ENCODE measurements at places on chromosomes 1 and 21.
A peak's percentile ranks its signal among the peaks of the same experiment; 100 is the strongest.

DNA sequence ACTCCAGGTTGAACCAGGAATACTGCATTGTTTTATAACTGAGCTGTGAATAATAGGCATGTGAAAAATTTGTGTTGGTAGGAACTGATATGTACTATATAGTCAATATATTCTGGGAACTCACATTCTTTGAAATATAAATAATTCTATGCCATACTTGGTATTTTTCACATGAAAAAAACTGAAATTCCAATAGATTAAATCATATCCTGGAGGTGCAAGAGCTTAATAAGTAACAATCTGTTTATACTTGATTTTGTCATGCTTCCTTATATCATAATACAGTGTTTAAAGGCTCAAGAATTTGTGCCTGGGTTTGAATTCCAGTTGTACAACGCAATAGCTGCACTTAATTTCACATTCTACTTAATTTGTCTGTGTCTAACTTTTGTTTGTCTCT, 387.0 kb downstream of the USP25 start:
- no peak for DNase-seq

DNA sequence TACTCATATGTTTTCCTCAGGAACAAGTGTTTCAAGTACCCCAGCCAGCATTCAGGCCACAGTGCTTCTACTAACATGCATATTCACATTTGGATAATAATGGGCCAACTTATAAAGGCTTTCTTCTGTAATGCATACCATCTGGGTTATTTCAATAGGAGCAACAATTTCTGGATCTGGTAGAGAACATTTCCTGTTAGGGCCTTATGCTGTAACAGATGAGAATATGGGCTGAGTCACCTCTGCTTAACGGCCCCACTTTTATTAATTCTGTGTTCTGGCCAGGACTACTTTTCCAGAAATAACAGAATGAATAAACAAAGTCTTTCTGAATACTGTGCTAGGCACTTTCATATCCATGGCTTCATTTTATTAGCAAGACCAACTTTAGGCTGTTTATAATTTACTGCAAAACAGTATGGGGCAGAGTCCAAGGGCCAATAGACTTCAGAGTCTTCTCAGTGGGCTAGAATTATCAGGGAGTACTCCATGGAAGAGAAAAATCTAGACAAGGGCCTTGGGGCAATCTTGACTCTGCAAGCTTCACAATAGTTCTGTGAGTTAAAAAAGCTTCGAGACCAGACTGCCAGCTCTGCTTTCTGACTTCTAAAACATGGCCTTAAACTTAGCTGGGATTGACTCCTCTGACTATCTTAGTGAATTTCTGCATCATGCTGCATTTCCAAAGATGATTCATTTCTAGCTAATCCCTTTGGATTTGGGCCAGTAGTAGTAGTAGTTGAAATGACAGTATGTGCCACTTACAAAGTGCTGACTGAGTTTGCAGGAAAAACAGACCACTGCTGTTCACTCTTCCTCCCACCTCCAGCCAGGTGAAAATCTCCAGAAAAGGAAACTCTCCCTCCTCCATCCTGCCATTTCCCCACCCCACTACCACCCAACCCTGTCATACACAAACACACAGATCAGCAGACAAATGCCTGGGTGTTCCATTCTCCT, 8.2 kb upstream of the SSX2IP start:
- no peak for DNase-seq

DNA sequence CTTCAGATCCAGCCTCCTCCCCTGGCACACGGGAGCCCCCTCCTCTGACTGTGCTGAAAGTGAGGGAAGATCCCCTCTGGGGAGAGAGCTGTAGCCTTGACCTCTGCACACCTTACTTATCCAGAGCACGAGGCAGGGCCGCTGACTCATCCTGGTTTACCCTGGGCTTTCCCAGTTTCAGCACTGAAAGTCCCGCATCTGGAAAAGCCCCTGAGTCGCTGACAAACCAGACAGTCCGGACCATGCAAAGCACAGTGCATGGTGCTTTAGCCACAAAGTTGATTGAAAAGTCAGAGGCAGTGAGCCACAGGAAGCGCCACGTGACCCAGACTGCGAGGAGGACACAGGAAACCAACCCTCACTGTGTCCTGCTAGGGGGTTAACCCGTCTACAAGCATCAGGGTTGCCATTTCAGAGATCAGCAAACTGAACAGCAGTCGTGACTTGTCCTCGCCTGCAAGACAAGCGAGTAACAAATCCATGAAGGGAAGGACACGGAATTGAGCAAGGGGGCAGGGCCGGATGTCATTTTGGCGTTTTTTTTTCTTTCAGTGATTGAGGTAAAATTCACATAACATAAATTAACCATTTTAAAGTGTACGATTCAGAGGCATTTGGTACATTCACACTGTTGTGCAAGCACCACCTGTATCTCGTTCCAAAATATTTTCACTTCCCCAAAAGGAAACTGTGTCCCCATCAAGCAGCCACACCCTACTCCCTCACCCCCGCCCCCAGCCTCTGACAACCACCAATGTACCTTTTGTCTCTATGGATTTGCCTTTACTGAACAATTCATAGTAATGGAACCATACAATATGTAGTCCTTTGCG, 19.9 kb upstream of the IFNGR2 start:
- DNase-seq: peak; percentile 65

- DNase-seq: no peak
These were observed 27.6 kb upstream of the MAP3K7CL start for GRCh38 chr21:29102791-29103257.

- no peak for DNase-seq
These were observed 146.8 kb upstream of the DMRTA2 start for GRCh38 chr1:50570066-50570468.

DNA sequence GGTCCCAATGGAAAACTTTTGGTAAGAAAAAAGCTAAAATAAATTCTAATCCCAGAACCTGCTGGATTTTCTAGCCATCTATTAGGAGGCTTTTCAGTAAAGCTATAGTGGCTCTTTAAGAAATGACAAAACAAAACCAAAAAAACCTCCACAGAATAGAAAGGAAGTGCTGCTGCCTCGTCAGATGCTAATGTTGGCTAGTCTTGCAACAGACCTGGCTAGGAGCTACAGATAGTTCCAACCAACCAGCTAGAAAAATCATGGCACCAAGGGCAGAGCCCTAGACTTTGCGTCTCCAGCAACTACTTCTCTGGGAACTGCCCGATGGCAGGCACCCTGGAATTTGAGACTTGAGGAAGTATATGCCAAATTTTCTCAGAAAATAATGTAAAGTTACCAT, 7.6 kb downstream of the CD101 start:
- peak; percentile 19 for DNase-seq

DNA sequence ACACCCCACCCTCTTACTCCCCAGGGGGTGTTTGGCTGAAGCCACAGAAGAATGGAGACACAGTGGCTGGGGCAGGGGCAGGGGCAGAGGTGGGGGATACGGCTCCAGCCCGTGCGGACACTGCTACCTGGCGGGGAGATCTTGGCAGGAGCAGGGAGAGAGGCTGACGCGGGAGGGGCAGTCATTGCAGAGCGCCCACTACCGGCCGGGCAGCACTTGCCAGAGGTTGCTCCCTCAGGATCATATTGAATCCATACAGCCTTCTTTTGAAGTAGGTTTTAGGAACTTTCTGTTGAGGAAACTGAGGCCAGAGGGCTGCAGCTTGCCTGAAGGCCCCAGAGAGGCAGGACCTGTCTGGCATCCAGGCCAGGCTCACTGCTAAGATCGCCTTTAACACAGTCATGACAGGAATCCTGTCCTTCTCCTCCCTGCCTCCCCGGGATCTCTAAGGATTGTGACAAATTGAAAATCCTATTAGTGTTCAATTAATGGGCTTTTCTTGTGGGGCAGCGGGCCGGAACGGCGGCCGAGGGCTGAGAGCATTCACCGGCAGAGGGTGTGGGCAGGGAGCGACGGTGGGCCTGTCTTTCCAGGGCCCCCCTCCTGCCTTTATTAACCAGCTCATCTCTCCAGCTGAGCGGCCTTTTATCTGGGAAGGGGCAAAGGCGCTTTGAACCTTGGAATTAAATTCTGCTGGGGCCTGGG, 65.5 kb upstream of the WNT4 start:
- no peak for DNase-seq

DNA sequence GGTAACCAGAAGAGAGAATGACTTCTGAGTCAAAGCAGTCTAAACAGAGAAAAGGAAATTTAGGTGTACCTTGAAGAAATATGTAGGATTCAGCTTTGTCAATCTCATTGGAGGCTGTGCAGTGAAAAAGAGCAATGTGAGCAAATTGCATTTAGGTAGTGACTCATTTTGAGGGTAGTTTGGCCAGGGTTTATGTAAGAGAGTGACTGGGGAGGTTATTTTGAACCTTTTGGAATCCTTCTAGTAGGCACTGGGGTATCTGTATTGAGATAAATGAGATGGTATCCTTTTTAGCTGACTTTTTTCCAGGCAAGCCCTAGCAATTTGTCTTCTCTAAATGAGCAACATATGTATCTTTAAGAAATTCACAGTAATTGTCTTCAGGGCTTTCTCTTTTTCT, 95.9 kb downstream of the DISP1 start:
- DNase-seq: no peak

- DNase-seq: no peak
These were observed 11.5 kb downstream of the PLA2G2D start for GRCh38 chr1:20107796-20108195.

- no peak for DNase-seq
These were observed at the start of gene FCRL6 for GRCh38 chr1:159802111-159802510. Gene FCRL6 (plus strand): TSS chr1:159802360. CDS start chr1:159802425, 65 bp downstream.

GRCh38 chr1:183131166-183131565, 54.9 kb upstream of the LAMC2 start:
- DNase-seq: no peak

DNA sequence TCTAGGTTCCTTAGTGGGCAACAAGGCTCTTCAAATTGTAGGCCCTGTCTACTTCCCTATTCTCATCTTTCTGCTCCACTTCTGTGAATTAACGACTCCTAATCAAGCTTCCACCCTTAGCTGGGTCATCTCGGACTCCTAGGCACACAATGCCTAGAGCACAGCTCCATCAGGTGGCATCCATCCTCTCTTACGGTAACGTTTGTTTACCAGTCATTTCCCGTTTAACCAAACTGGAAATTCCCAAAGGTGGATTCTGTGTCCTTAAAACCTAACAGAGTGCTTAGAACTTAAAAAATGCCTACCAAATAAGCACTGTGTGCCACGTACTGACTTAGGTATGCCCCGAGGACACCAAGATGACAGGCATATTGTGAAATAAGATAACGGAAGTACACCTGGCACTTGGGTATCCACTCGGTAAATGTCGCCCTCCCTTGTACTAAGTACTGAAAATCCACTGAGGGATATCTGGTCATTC, 1.5 kb downstream of the PARP1 start:
- DNase-seq: peak; percentile 18

DNA sequence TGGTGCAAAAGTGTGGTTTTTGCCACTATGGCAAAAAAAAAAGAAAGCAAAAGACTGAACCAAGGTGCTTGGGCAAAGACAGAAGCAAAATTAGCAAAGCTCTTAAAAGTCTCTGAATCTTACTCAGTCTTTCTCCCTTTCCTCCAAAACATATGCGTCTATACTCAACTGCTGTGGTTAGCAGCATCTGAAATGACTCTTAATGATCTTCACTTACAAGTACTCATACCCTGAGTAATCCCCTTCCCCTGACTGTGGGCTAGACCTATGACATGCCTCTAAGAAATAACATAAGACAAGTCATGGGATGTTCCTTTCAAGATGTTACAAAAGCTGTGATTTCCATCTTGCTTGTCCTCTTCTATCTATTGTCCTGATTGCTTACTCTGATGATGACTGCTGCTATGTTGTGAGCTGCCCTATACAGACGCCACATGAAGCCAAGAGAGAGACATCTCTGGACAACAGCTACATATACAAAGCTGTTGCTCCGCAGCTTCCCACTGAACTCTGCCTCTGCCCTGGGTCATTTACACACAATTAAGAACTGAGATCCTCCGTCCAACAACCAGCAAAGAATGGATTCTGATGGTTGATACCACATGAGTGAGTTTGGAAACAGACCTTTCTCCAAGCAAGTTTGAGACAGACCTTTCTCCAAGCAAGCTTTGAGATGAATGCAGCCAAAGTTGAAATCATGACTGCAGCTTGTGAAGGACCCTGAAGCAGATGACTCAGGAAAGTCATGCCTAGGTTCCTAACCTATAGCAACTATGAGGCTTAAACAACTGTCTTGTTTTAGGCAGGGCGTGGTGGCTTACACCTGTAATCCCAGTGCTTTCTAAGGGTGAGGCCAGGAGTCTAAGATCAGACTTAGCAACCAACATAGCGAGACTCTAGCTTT, 55.2 kb downstream of the PUM1 start:
- DNase-seq: peak; percentile 7

- DNase-seq: no peak
These were observed 213.7 kb upstream of the CSF3R start for GRCh38 chr1:36696261-36696940.

DNA sequence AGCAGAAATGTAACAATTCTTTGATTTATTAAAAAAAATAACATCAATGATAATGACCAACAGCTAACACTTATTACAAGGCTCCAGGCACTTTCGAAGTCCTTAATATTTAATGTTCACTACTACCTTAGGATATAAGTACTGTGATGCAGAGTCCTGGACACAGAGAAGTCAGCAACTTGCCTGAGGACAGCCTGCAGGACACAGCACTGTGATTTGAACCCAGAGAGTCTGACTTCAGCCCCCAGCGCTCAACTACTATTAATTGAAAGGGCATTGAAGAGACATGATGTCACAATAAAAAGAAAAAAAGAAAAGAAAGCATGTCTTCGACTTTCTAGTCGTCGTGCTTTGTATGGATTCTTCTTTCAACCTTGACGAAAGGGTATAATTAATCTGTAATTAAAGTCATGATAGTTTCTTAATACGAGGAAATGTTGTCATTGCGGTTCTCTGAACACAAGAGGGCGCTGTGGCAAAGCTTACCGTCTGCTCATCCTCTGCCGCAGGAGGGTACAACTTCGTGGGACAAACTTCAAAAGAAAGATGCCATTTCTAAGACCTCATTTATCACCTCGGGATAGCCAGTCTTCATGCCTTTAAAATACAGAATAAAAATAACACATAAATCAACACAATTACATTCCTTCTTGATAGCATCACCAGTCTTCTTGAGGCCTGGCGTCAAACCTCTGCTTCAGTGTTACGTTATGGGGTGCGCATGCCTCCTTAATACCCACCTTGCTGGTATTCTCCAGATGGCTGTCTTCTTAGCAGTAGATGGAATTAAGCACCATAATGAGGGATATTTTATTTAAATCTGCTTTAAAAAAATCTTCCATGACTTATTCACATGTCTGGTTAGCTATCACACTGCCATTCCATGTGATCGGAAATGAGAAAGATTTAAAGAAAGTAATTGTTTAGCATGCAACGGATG, 240.1 kb downstream of the DISC1 start:
- DNase-seq: peak; percentile 52

DNA sequence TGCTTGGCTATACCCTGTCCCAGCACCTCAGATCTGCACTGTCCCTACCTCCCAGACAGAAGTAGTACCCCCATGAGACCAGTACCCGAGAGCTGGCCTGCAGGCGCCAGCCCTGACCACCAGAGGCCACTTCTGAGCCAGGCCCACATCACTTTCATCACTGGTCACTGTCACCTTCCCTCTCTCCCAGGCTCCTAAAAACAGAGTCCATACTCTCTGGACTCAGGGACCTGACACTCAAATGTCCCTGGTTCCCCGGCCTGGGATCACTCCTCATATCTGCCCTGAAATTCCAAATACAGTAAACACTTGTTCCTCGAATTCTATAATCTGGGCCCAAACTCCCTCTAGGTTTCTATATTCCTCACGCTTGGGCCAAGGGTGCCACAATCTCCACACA, 18.7 kb downstream of the TMEM53 start:
- no peak for DNase-seq
